Mesenteric fat pad (tissue), 1 donor: ENCODE measurements at places on chromosomes 2 and 18. TPM values are rescaled to one million over a fixed set of nuclear protein-coding genes. Genes with fewer than 3 reads are reported as not detected.

SPR gene
- total RNA-seq: 38.6 TPM

DNA sequence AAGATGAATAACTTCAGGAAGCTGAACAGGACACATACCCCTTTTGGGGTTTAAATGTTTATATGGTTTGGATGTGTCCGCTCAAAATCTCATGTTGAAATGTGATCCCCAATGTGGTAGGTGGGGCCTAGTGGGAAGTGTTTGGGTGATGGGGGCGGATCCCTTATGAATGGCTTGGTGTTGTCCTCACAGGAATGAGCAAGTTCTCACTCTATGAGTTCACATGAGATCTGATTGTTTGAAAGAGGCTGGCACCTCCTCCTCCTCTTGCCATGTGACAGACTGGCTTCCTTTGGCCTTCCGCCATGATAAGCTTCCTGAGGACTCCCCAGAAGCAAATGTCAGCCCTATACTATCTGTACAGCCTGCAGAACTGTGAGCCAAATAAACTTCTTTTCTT, 88.6 kb upstream of the ZNF532 start:
- no peak for DNase-seq

DNA sequence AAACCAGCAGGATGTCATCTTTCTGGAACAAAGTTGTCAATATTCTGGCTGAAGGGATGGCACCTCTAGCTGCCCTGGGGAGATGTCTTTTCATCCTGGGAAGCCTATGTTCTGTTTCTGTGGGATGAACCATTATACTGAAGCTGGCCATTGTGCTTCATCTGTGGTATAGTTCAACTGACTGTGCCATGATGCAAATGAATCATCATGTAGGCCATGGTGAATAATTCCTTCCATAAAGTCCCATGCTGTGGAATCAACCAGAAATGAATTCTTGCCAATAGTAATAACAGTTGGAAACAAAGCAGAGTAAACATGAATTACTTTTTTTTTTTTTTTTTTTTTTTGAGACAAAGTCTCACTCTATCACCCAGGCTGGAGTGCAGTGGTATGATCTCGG, 64.1 kb upstream of the CNGA3 start:
- DNase-seq: no peak

GRCh38 chr2:238894226-238894949, 46.5 kb downstream of the TWIST2 start:
- peak; percentile 88 for DNase-seq

- DNase-seq: no peak
Measured at GRCh38 chr2:85990084-85990483, 101.3 kb upstream of the ST3GAL5 start.

GRCh38 chr2:228669690-228670089, 488.2 kb upstream of the SPHKAP start:
- DNase-seq: no peak

DNA sequence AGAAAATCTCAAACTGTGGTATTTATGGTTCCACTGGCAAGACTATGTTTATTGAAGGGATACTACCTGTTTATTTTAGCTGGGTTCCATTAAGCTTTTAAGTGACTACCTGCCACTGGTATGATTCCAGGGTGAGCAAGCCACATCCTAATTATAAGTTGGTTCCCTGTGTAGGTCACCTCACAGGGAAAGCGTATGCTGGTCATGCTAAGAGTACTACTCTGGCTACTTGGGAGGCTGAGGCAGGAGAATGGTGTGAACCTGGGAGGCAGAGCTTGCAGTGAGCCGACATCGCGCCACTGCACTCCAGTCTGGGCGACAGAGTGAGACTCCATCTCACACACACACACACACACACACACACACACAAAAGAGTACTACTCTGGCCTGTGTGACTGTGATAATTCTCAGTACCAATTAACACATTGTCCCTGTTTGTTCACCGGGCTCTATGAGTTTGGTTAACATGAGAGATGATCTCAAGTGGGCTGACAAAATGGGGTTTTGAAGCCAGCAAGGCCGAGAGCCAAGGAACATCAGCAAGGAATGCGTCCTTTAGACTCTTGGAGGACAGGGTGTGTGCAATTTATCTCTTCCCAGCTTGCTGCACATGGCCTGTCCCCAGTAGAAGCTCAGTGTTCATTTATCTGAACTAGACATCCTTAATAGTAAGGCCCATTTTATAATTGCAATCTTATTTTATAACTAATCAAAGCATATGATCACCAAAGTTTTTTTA, 15.2 kb upstream of the ITSN2 start:
- DNase-seq: no peak

DNA sequence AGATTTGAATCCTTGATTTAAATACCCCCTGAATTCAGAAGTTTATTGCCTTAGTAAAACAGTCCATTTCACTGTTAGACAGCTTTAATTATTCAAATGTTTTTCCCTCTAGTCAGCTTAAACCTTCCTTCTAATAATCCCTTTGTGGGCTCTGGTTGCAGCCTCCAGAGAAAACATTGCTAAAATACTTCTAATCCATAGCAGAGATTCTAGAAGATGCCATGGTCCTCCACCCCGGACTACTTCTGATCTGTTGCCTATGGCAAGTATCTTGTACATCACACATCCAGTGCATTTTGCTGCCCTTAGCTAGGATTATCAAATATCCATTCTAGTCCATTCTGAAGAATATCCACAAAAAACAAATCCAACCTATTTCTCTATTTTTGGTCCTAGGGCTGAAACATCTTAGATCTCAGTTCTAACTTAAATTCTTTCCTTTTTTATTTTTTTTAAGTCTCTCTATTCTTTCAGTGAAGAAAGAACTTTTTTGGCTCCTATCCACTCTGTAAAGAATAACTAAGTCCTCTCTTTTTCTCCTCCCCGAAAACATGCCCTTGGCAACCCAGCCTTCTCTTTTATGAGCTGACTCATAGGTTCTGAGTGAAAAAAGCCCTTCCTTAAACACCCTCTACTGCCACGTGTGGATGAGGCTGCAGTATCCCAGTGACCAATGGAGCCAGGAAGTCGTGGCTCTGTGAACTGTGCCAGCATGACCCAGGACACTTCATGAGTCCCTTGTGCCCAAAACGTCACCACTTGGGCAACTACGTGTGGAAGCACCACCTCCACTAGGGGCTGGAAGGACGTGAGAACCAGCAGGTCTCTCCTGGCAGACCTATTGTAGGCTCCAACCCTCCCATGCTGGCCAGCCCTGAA, 349.8 kb downstream of the TNS1 start:
- no peak for DNase-seq

GRCh38 chr18:31267823-31268481, 50.0 kb upstream of the DSG1 start:
- DNase-seq: no peak

DNA sequence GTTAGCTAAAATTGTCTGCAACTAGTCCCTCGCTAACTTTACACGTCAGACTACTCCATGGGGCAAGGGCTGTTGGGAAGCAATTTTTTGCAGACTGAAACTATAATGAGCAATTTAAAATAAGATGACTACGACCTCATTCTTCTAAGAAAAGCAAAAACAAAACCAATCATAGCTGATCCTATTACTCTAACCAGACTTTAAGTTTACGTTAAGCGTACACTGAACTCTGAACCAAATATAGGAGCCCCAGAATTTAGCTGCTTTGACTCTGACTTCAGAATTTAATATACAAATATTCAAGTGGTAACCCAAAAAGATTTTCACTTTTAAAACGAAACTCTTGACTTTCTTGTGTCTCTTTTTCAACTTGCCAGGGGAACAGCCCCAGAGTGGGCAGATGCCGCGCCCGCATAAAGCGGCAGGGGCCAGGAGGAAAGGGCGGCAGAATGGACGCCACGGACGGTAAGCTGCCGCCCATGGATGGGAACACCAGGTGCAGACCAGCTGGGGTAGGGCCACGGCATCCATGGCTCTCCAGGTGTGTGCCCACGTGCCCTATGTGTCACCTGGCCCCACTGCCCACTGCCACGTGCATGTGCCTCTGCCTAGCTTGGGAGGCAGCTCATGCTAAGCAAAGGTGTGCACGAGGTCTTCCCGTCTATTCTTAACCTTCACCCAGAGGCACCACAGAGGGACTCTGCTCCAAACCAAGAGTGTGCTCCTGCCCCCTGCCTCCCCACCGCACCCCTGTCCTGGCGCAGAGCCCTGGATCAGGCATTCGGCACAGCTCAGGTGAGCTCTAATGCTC, 217.6 kb downstream of the HDAC4 start:
- DNase-seq: peak; percentile 84

GRCh38 chr18:37429791-37430190, 135.8 kb downstream of the CELF4 start:
- DNase-seq: no peak

- no peak for DNase-seq
Measured at GRCh38 chr2:142048581-142048980, 82.2 kb downstream of the LRP1B start.

LYPD6 gene
- total RNA-seq: not detected

- no peak for DNase-seq
Measured at GRCh38 chr18:48387300-48387699, 21.9 kb downstream of the ZBTB7C start.

GRCh38 chr2:55965276-55965675, 41.7 kb upstream of the EFEMP1 start:
- no peak for DNase-seq

MEP1B gene
- 0.42 TPM for total RNA-seq

- DNase-seq: no peak
Measured at GRCh38 chr2:48323146-48323545, 206.8 kb upstream of the STON1 start.

DNA sequence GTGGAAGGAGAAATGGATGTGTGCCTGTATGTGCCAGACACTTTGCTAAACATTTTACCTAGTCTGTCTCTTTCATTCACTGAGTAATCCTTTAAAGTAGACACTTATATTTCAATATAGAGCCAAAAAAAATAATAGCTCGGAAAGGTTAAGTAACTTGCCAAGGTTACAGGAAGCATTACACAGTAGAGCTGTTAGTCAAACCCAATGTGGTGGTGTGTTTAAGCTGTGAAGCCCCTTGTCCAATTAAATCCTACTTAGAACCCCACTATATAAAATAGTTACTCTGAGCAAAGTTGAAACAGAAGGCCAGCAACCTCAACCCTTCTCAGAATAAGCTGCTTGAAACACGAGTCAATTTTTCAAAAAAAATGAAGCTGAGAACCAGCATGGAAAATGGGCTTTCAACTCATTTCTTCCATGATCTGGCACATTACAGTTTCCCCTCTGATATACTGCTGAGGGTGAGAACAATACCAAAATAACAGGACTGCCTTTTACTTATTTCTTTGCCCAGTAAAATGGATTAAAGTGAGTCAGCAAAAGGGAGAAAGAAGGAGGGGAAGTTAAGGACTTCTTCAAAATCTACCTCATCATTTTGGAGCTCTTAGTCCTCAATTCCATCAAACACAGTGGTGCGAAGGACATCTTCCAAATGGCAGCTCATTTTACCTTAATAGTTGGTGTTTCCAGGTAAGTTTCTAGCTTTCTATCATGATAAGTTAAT, 7.9 kb downstream of the RDH14 start:
- DNase-seq: no peak

- no peak for DNase-seq
Measured at GRCh38 chr2:16149349-16150243, 209.2 kb downstream of the MYCN start.

MC4R gene
- total RNA-seq: not detected

- no peak for DNase-seq
Measured at GRCh38 chr2:113846429-113846828, 43.5 kb upstream of the ACTR3 start.

- DNase-seq: no peak
Measured at GRCh38 chr2:193867454-193867853, 1672.7 kb upstream of the TMEFF2 start.

DNA sequence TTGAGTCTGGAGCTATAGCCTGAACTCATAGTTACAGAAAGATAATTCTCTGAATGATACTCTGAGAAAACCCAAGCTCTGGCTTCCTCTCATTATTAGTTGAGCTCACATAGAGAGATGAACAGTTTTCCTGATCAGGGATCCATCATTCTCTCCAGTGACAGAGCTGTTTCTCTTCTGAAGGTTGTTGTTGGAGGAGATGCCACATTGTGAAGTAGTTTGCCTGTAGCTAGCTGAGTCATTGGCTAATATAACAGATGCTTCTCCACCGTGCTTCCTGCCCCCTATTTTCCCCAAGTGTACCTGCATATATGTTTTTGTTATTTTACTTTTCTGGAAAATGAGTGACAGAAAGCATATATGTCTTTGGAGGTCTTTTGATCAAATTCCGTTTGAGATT, 64.6 kb downstream of the OSBPL6 start:
- DNase-seq: no peak

DNA sequence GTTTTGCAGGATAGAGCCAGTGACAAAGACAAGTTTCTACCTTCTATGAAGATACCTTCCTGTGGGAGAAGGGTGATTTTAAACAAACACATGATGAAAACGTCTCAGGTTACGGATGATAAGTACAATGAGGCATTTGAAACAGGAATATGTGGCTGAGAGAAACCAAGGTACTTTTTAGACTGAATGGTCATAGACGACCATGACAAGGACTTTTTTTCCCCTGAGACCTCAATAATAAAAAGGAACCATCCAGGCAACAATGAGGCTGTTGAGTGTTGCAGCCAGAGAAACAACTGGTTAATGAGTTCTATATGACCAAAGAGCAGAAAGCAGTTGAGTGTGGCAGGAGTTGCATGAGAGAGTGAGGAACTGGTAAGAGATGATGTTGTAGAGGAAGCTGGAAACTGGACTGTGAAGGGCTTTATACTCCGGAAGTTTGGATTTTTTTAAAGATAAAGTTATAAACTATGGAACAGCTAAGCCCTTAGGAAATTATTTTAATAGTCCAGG, 306.1 kb upstream of the CYRIA start:
- no peak for DNase-seq

ICOS gene
- 0.22 TPM for total RNA-seq

CDH19 gene
- 0.35 TPM for total RNA-seq

ERBB4 gene
- total RNA-seq: 0.45 TPM

GRCh38 chr2:4336864-4337263, 633.5 kb downstream of the DCDC2C start:
- DNase-seq: no peak

GRCh38 chr2:183359867-183360266, 235.6 kb downstream of the NUP35 start:
- no peak for DNase-seq

DNA sequence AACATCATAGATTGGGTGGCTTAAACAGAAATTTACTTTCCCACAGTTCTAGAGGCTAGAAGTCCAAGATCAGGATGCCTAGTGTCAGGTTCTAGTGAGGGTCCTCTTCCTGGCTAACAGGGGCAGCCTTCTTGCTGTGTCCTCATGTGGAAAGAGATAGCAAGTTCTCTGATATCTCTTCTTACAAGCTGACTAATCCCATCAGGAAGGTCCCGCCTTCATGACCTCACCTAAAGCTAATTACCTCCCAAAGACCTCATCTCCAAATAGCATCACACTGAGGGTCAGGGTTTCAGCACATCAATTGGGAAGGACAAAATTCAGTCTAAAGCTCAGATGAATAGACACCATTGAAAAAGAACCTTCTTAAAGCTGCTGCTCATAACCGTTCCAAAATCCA, 22.9 kb downstream of the ACVR1 start:
- no peak for DNase-seq
